Putamen (tissue), 1 donor: ENCODE measurements at places on chromosomes 7 and 10.
A peak's percentile ranks its signal among the peaks of the same experiment; 100 is the strongest.

DNA sequence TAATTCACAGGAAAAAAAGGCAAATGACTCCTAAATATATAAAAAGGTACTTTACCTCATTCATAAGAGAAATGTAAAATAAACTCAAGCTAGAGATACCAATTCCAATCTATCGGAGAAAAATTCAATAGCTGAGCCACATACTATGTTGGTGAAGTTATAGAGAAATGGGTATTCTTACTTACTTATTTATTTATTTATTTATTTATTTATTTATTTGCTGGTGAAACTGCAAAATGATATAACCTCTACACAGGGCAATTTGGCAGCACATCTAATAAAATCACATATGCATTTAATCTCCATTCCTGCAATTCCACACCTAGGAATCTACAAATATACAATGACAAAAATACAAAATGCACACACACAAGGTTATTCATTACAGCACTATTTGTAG, 117.5 kb upstream of the TMEM168 start:
- no peak for DNase-seq

GRCh38 chr7:95501261-95501832, 15.6 kb downstream of the ASB4 start:
- DNase-seq, result no peak

- DNase-seq, result peak; percentile 50
These were observed 140.9 kb downstream of the ADCYAP1R1 start for GRCh38 chr7:31192986-31193385.

DNA sequence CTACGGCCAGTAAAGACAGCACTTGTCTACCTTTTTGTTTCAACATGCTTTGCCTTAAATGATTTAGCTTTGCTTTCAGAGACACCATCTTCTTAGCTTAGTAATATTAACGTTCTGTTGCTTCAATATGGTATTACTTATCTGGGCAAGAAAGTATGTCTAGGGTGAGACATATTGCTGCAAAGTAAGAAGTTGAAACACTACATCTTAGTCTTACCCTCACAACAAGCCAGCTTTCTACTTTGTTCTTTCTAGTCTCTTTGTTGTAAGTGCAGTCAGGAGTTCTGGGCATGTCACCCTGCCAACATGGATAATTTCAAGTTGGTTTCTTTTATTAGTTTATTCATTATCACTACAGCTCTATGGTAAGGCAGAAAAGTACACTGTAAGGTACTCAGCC, 122.7 kb upstream of the DNAJB12 start:
- DNase-seq, result no peak

- no peak for DNase-seq
These were observed 254.6 kb downstream of the PTEN start for GRCh38 chr10:88117869-88118632.

DNA sequence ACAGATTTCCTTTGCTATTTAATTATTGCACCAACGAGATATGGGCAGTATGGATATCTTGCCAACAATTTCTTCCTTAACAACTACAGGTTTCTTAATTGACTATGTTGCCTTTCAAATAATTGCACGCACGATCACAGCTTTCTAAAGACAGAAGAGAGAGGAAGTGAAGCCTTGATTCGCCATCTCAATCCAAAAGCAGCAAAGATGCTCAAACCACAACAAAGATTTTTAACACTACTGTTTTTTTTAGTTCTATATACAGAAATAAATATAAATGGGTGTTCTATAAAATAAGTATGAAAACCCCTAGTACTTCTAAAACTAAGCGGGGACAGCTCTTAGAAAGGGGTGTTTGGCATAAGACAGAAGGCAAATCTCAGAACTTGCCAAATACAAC, 251.3 kb downstream of the SFMBT2 start:
- DNase-seq, result no peak

- DNase-seq, result no peak
These were observed 3.2 kb downstream of the NYAP1 start for GRCh38 chr7:100486753-100487446.

- no peak for DNase-seq
These were observed 185.1 kb upstream of the NOBOX start for GRCh38 chr7:144588559-144589051.

DNA sequence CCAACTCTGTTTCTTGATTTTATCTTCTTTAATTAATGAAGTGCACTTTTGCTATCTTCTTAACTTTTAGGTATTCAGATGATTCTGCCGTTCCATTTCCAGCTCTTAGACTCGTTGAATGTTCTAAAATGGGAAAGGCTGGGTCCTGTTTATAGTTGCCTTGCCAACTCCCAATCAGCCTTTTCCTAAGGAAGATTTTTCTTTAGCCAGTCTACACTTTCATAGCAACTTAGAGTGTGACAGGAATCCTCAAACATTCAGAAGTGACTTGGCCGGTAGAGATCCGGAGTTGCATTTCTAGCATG, 23.0 kb upstream of the TRIL start:
- peak; percentile 39 for DNase-seq

- DNase-seq, result peak; percentile 39
These were observed 2.3 kb downstream of the HNRNPA2B1 start for GRCh38 chr7:26198133-26198780.

DNA sequence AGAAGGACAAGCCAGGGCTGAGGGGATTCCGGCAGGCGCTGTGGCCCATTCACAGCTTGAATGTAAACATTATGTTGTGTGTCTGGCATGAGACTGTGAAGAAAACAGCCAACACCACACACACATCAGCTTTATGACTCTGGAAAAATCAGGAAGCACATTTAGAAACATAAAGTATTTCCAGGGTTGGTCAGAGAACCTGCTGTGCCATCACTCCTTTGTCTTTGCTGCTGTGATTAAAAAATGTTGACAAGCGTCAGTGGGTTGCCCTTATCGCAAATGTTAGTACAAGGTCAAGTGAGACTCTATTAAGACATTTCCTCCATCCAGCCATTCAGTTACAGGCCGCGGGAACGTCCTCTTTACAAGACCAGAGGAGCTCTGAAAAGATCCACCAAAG, 95.4 kb downstream of the TAX1BP1 start:
- no peak for DNase-seq

- no peak for DNase-seq
These were observed 10.7 kb downstream of the FOXL3 start for GRCh38 chr7:300546-301290.

DNA sequence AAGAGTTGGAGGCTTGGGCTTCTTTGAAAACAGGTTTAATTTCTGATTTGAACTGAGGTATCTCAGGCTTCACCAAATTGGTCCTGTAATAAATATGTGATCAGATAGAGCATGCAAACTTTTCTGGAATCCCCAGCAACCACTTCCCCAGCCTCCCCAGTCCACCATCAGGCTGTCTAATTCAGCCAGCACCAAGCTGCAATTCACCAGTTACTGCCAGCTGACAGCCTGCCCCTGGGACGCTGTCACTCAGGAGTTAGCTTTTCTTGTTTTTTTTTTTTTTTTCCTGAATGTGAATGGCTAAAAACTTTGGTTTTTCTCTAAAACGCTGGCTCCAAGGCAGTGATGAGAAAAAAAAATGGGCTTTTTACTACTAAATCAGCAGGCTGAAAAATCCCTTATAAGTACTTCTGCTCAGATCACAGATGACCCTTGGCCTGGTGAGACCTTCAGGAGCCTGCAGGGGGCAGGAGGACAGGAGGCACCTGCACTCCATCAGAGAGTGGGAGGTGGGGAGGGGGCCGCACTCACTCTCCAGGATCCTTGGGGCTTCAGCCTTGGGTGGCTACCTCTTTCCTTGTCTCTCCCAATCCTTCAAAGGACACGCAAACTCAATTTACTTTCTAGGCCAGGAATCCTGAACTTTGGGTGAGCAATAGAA, 349.4 kb downstream of the GATA3 start:
- no peak for DNase-seq

DNA sequence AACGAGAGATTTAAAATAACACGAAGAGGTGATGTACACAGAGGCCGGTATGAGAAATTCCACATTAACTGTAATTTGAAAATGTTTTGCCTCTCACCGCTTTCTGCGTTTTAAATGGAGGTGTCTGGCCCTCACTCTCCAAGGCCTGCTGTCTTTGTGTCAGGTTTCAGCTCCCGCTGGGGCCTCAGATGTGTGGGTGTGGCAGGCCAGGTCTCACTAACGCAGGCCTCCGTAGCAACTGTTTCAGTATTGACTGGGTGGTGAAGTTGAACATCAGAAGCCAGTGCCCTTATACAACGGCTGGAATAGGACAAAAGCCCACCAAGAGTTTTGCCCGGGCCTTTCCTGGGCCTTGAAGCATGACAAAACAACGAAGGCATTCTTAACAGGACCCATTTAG, 303.1 kb downstream of the ADARB2 start:
- DNase-seq, result no peak

DNA sequence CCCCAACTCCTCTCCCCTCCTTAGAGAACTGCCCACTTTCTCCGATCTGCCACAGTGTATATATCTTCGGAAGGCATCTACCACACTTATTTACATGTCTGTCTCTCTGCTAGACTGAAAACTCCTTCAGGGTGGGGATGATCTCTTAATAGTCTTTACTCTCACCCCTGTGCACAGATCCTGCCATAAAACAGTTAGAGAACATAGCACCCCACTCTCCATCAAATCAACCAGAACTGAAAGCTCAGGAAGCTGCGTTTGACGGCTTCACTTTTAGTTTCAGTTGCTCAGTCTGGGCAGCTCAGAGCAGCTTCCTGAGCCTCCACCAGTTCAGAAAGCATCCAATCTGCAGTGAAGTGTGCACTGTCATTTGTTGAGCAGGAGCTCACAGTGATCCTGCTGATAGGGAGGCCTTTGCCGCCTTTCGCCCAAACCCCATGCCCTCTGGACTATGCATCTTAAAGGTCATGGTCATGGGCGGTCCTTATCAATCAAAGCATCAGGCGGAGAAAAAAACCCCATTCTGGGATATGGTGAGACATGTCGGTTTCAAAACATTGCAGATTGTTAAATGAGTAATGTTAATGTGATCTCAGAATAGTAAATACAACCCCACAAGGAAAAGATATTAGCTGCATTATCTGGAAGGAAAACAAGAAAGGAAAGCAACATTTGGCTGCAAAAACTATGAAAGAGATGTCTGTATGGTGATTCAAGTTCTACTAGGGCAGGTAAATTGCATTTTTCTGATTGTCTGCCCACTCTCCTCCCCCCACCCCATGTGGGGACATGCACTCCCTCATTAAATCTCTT, 167.1 kb upstream of the ADO start:
- no peak for DNase-seq

DNA sequence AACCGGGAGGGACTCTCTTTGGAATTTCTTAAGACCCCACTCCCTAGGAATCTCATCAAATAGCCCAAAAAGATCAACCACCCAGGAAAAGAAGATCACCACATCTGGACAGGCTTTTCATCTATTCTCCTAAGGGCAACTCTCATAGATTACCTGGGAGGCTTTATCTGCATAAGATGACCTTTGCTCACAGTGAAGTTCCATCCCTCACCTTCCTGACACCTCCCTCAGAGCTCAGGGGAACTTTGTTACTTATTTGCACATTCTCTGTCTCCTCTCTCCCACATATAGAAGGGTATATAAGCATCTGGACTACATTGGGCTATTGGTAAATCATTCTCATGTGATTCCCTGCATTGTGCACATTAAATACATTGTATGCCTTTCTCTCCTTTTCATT, 80.1 kb downstream of the ELMO1 start:
- DNase-seq, result no peak

- no peak for DNase-seq
These were observed 188.1 kb upstream of the MYO3A start for GRCh38 chr10:25745976-25746375.

DNA sequence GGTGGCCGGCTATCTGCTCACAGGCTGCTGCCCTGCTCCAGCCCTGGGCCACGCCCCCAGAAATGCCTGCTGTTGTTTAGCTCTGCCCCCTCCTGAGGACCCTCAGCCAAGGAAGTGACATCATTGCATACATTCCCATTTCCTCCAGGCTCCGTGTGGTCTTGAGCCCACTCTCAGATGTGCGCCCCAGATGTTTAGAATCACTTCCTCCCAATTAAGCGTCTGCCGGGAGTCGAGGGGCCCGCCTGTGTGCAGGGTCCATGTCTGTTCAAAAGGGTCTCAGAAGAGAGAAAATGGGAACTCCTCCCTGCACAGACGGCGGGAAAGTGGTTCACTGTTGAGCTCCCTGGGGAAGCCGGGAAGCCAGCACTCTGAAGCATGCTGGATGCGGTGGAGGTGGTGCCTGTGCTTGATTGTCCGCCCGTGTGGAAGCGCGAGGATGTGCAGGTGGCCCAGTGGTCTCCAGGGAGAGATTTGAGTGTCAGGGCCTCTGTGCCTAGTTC, 116.9 kb upstream of the PPIF start:
- no peak for DNase-seq

- no peak for DNase-seq
These were observed 91.7 kb downstream of the CYP26A1 start for GRCh38 chr10:93165367-93165766.

DNA sequence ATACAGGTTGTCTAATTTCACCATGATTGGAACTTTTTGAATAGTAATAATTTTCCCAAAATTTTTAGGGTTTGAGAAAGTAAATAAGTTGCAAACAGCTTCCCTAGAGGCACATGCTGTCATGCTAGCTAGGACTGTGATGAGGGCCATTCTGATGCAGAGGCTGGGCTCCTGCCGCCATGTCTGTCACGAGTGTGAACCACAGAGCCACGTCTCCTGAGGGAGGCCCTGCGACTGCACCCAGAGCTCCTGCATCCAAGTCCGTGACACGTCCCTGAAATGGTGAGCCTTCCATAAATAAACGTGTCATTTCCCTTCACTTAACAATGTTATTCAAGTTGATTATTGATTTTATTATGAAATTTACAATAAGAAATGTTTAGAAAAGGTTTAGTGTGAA, 40.0 kb downstream of the C10orf120 start:
- DNase-seq, result no peak

DNA sequence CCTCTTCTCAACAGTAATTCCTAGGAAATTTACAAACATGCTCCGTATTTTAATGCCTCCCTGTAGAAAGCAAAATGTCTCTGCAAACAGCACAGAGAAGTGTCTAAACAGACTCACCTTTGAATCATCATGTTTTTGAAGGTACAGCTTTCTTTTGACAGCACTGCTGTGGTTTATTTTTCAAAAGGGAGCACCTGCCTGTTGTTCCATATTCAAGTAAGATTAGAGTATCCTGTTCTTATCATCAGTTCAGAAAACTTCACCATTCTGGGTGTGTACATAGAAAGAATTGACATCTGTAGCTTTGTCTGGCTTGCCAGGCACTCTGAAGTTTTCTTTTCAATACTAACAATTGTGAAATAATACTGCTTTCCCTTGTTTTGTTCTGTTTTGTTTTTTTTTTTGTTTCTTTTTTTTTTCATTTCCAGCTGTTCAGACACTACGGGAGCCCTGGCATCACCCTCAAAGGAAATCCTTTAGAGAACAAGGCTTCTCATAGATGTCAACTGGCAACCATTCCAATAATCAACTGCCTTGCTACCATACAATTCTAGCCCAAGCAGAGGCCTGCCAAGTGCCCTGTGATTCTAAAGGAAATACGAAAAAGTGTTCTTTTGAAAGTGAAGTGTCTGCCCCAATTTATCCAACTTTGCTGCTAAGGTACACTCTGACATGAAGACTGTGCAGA, 275.9 kb downstream of the PRPF18 start:
- peak; percentile 47 for DNase-seq
